Activated CD8-positive, alpha-beta memory T cell treated with anti-CD3 and anti-CD28 coated beads for 1 hour (primary cell): ENCODE measurements at places on chromosomes 1 and 21.

DNA sequence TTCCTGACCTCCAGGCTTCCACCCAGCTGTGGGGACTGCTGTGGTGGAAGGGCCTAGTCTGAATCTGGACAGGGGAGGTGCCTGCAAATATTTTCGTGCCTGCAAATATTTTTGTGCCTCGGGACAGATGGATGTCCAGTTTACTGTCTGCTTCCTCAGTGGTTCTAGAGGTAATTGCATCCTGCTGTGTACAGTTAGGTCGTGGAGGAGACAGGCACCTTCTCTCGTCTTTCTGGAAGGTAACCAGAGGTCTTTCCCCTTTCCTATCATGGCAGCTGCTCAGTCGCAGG, 53.8 kb upstream of the TINAGL1 start:
- DNase-seq = no peak

- no peak for DNase-seq
These were observed 254.0 kb downstream of the PTPRU start for GRCh38 chr1:29490204-29490934.

DNA sequence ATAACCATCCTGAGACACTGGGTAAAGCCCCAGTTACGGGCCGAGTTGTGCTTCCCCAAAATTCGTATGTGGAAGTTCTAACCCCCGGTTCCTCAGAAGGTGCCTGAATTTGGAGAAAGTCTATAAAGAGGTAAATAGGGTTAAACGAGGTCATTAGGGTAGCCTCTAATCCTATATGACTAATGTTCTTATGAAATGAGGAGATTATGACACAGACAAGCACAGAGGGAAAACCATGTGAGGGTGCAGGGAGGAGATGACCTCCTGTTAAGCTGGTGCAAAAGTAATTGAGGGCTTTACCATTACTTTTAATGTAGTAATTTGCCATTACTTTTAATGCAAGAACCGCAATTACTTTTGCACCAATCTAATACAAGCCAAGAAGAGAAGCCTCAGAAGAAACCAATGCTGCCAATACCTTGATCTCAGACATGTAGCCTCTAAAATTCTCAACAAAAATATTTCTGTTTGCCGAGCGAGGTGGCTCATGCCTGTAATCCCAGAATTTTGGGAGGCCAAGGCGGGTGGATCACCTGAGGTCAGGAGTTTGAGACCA, 260.8 kb downstream of the GPATCH2 start:
- DNase-seq = no peak

GRCh38 chr21:35102488-35103371, 53.6 kb upstream of the RUNX1 start:
- no peak for DNase-seq

GRCh38 chr1:228530086-228530758, 43.0 kb downstream of the RNF187 start:
- no peak for DNase-seq

DNA sequence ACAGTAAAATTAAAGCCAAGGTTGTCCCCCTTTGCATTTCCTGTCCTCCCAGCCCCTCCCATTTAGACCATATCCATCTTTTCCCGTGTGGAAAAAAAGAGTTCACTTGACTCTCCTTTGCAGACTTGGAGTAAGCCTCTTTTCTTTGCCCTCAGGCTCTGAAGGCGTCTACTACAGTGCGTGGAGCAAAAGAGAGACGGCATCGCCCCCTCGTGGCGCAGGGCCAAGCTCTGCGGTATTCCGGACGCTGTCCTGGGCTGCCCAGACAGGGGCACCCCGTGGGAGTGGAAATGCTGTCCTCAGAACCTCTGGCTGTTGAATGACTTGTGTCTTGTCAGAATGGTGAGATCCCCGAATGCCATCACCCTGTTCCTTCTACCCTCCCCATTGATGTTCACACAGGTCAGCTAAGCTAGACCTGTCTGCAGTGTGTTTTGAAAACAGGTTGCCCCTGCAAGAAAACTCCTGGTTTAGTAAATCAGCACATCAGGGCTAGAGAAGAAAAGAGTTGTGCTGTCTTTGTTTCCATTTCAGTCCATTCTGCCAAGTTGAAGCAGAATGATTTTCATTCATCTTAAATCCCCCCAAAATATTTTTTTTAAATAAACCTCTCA, 12.3 kb upstream of the GJA8 start:
- DNase-seq = peak; percentile 9

DNA sequence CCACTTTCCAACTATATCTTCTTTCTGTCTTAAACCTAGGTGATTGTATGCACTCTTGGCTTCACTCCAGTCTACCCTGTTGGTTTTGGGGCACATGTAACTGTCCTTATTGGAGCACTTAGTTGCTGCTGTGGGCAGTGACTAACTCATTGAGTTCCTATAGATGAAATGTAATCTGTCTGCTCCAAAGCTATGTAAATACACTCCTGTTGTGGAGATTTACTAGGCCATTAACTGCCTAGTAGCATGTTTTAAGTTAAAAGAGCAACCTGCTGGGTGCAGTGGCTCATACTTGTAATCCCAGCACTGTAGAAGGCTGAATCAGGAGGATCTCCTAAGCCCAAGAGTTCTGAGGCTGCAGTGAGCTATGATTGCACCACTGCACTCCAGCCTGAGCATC, 137.6 kb downstream of the ZMYM4 start:
- no peak for DNase-seq

DNA sequence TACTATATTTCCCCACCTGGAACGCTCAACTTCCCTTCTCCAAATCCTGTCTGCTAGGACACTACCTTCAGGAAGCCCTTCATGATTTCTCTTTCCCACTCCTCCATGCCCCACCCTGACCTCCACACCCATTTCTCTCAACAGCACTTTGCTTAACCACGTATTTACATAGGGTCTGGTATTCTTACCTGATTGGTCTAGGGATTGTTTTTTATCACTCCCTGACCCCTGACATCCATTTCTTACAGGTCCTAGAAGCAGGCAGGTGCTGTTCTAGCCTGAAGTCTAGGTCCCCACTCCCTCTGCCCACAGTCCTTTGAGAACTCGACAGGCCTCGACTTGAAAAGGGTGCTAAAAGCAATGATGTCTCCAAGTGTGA, 47.5 kb downstream of the DMAP1 start:
- no peak for DNase-seq

GRCh38 chr21:32351428-32351827, 41.4 kb downstream of the URB1 start:
- no peak for DNase-seq

- DNase-seq = no peak
These were observed 1.6 kb downstream of the TMEM200B start for GRCh38 chr1:29121936-29122681.

DNA sequence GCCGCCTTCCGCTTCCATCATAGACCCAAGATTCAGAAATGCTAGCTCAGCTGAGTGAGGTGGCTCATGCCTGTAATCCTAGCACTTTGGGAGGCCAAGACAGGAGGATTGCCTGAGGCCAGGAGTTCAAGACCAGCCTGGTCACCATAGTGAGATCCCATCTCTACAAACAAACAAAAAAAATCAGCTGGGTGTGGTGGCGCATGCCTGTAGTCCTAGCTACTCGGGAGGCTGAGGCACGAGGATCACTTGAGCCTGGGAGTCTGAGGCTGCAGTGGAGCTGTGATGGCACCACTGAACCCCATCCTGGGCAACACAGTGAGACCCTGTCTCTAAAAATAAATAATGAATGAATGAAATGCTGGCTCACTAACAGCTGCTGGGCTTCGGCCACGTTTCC, 39.7 kb downstream of the TOMM20 start:
- DNase-seq = no peak

DNA sequence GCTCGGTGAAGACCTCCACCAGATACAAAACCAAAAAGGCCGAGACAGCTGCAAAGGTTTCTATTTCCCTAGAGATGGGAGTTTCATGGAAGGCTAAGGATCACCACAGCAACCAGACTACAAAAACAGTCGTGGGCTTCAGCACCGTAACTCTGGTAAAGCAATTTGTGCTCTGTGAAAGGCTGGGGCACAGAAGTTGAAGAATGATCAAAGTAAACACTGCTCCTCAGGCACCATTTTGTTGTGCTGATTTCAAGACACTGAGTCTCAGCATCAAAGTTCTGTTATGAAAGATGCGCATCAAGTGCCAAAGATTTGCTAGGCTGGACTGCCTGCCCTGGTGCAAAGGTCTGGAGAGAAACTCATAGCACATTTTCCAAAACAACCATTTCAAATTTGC, 116.2 kb downstream of the TGFBR3 start:
- no peak for DNase-seq

DNA sequence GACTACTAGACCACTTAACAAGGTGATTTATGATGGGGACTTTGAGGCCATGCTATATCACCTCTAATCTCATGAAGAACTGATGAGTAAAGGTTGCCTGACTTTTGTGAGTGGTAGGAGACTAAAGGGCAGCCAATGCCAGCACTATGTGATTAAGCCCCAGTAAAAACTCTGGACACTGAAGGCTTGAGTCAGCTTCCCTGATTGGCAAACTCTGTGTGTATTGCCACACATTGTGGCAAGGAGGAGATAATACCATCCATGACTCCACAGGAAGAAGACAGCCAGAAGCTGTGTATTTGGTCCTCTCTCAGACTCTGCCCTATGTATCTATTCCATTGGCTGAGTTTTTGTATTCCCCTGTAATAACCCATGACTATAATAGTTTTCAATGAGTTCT, 413.3 kb upstream of the ZRANB2 start:
- no peak for DNase-seq

DNA sequence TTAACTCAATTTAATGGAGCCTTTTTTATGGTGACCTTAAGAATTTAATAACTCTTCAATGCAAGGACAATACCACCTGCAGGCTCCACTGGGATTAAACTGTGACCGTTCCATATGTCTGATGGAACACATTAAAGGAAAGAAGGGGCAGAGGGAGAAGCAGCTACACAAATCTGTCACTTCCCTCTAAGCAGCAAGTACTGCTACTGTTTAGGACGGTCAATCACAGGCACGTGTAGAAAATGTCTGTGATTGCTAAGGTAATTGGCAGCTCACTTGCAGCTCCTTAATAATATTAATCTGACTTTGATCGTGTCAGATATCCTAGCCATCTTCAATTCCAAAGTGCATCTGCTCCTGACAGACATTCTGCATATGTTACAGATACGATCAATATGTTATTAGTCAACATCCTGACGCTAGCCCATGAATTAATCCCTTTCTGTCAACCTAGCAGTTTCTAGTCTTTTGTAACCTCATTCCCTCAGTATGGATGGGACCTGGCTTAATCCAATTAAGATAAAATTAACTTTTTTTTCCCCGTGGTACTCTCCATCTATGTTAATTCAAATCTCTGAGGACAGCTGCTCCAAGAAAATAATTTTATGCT, 1012.4 kb downstream of the AMY1C start:
- no peak for DNase-seq

DNA sequence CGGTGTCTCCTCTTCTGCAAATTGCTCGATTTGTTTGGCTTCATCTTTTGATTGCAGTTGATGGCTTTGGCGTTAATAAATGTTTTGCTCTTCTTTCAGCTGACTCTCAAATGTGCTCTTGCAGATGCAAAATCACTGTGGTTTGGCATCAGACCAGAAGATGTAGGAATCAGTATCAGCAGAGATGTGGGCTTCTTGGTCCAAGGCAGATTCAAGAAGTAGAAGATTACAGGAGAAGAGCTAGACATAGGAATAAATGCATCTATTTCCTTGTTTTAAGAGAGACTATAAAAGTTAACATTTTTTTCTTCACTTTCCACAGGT, 59.8 kb upstream of the BACH1 start:
- no peak for DNase-seq

GRCh38 chr21:18468790-18469189, 65.2 kb upstream of the TMPRSS15 start:
- no peak for DNase-seq

GRCh38 chr1:44660176-44660575, 14.1 kb downstream of the TMEM53 start:
- DNase-seq = no peak

DNA sequence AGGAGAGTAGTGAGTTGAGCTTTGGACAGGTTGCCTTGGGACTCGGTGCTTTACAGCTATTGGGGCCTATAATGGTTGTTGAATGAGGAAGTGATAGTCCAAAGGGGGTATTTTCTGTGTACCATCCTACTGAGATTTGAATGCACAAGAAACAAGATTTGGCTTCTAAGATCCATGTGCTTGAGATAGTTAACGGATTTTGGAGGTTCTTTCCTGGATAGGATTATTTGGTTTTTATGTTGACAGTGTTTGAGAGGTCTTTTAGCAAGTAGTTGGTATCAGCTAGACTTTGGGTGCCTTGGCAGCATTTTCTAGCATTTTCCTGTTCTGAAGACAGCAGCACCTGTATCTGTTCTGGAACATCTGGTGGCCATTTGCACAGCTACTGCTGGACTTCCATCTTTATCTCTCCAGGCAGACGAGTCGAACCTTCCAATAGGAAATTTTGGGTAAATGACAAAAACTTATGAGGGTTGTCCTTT, 3.6 kb upstream of the SCAF4 start:
- DNase-seq = no peak

- no peak for DNase-seq
These were observed 24.2 kb upstream of the DYNLT5 start for GRCh38 chr1:66728021-66728420.

DNA sequence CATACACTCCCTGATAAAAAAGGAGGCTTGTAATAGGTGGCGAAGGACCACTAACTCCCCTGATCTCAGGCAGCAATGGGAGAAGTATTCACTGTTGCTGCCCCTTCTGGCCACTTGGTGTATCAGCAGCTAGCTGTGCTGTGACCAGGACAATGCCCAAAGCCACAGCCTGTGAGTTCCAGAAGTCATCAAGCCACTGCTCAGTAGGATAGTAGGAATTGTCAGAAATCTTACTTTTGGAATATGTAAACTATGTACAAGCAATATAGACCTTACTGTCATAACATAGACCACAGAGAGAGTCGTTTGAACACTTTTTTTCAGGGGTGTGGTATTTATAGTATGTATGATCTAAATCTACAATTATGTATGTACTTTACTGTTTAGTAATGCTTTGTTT, 248.3 kb upstream of the CAMK1G start:
- DNase-seq = no peak

GRCh38 chr1:9453779-9454418, 85.4 kb upstream of the SLC25A33 start:
- DNase-seq = no peak

DNA sequence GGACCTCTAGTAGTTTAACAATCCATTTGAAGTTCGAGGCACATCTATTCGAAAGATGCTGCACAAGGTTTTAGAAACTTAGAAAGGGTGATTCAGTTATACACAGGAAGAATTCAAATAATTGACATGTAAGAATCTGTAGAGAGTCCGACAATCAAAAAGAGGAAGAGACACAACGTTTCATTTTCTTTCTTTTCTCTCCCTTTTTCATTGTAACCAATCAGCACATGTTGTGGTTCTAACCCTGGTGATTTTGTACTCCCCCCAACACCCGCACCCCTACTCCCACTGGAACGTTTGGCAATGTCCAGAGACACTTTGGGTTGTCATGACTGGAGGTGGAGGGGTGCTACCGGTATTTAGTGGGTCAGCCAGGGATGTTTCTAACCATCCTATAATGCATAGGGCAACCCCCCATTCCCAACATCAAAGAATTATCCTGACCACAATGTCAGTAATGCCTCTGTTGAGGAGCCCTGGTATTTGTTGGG, 4.9 kb downstream of the TGFB2 start:
- DNase-seq = no peak

DNA sequence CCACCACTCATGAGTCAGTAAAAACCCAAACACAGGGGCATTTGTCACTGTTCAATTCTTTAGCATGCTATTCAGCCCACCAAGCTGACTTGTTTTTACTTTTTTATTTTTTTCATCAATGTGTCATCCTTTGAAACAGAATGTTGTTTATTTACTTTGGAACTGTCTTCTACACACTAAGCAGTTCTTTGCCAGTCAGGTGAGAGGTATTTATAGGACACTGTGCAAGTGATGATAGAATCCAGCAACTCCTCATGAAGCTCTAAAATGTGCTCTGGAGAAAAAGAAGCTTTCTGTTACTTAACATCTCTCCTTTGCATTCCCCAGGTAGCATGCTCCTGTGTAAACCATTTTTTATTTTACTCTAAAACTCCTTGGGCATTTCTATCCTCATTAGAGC, 582.0 kb upstream of the TMPRSS15 start:
- no peak for DNase-seq
